Fibroblast of villous mesenchyme (primary cell): ENCODE measurements at places on chromosomes 6 and 20. TPM values are rescaled to one million over a fixed set of nuclear protein-coding genes. Genes with fewer than 3 reads are reported as not detected.

Gene SLC12A5
- under 0.01 TPM in 2 replicates for total RNA-seq

Gene BCAS1
- under 0.01 TPM in 2 replicates for total RNA-seq

Gene KCNQ5
- total RNA-seq: 0.86 and 0.97 TPM in 2 replicates

Gene MRAP2
- not detected in 2 replicates for total RNA-seq

Gene FAM217A
- not detected in 2 replicates for total RNA-seq
